NCI-H1436 treated with DMSO at 0.1 percent for 48 hours (cell line): ENCODE measurements at places on chromosomes 13 and 19.
A peak's percentile ranks its signal among the peaks of the same experiment; 100 is the strongest.

DNA sequence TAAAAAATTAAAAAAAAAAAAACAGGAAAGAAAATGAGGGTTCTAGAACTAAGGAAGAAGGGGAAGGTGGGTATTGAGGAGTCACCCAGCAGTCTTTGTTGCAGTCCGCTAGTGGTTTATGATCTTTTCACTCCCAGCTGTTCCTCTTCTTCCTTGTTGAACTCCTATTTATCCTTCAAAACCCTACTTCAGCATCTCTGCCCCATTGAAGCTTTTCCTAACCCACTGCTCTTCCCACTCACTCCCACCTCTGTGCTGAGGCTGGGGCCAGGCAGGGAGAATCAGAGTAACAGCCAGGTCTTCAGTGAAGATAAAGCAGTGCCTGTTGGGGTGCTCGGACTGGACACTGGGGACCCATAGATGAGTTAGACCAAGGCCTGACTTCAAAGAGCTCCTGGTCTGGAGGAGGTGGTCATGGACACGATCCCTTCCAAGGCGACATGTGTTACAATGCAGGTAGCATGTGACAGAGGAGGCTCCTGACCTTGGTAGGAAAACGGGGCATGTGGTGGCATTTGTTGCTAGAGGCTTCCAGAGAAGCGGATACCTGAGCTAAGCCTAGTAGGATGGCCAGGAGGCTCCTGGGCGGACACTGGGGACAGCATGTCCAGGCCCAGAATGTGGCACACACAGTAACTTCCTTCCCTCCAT, 11.4 kb downstream of the RUVBL2 start:
- DNase-seq: no peak

DNA sequence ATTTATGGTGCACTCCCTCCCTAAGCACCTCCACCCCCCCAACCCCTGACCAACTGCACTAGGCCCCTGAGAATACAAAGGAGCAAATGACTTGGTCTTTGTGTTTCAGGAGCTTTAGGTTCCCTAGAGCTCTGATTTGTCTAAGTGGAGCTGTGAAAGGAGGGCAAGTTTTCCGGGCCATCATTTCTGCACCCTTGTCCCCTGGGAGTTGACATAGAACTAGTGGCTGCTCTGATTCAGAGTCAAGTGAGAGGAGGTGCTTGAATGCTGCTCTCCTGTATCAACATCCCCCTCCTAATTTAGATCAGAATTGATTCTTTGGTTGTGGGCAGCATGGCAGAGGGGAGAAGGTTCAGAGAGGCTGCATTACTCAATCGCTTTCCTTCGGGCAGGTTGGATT, 391.6 kb downstream of the KCNRG start:
- DNase-seq: peak; percentile 29

DNA sequence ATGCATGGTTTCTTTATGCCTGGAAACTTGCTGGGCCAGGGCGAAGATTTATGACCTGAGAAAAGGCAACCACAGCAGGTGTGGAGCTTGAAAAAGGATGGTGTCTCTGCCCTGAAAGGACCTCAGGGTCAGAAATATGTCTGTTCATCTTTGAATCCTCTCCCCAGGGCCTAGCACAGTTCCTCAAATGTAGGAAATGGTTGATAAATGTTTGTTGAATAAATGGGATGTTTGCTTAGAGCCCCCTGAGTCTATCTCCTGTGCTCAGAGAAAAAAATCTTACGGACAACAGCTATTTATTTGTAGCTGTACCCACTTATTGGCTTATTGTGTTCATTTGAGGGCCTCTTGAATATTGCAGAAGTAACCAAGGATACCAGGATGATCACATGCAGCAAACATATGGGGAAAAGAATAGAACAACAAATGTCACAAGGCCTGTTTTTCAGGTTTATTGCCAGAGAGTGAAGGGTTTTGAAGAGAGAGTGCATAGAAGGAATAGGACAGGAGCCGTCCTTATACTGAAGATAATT, 114.5 kb downstream of the KLF5 start:
- no peak for DNase-seq

GRCh38 chr19:31356587-31357314, 7.5 kb upstream of the TSHZ3 start:
- no peak for DNase-seq

DNA sequence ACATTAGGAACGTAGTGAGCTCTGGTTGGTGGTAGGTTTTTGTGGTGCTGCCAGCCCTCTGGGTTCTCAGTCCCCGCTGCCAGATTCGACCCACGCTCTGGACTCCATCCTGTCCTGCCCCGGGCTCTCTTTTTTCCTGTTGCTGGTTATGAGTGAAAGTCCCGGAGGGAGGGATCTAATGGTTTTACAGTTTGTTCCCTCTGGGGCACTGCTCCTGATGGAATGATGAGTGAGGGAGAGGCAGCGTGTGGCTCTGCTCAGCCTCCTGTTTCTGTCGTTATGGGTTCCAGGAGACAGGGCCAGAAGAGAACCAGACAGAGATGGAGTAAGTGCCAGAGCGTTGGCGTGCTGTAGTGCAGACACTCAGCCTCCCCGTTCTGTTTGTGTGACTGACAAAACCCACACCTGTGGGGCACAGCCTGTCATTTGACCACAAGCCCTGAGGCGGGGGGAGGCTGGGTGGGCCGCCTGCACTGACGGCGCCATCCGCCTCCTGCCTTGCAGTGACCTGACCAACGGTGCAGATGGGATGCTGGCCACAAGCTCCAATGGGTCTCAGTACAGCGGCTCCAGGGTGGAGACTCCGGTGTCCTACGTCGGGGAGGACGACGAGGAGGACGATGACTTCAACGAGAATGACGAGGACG, 18.3 kb downstream of the ATP4B start:
- DNase-seq: no peak

- DNase-seq: no peak
These were observed 4.9 kb upstream of the N4BP2L1 start for GRCh38 chr13:32432856-32433255.

DNA sequence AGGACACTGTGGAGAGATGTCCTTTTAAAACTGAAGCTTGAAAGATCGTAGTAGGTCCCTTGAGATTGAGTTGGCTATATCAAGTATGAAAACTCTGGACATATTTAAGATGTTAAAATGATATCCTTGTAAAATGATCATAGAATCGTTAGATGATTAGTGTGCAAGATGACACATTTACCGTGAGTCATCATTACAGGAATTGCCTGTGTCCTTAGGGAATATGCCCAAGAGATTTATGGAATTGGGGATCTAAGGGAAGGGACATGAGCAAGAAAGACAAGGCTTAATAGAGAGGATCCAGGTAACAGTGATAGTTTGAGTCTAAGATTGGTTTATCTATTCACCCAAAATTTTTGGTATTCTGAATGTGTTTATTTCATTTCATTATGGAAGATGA, 233.7 kb downstream of the GPC5 start:
- DNase-seq: no peak

- DNase-seq: no peak
These were observed 49.0 kb downstream of the DNAJC15 start for GRCh38 chr13:43072394-43072793.

GRCh38 chr13:24681930-24682329, 1.7 kb downstream of the ATP12A start:
- DNase-seq: no peak

GRCh38 chr19:35993923-35994598, 927 bp upstream of the SDHAF1 start:
- DNase-seq: no peak

DNA sequence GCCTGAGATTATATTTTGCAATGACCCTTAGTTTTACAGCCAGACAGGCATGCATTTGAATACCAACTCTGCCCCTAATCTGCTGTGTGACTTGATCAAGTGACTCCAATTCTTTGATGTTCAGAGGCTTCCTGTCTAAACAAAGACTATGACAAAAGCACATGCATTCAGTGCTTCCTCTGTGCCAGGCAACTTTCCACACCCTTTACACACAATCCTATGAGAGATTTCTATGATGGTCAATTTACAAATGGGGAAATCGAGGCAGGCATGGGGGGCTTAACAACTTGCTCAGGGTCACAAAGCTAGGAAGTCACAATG, 3.7 kb upstream of the LYPD3 start:
- no peak for DNase-seq

GRCh38 chr19:10667867-10668266, 13.7 kb downstream of the ILF3 start:
- DNase-seq: no peak

- DNase-seq: no peak
These were observed 59.4 kb upstream of the TSHZ3 start for GRCh38 chr19:31408460-31409124.

GRCh38 chr13:20414546-20415305, 110.9 kb downstream of the CRYL1 start:
- DNase-seq: no peak

DNA sequence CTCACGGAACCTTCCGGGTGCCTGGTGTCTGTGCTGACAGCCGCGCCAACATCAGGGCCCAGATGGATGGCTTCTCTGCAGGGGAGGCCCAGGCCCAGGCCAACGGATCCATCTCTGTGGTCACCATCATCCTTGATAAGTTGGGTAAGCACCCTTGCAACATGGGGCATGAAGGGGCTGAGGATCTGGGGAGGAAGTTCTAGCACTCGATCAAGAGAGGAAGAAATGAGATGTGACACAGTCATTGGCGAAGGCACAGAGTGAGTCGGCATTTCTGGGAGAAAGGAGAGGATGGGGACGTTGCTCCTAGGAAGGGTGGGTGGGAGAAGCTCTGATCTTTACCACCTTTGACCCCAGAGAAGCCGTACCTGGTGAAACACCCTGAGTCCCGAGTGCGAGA, 4.4 kb downstream of the CILP2 start:
- DNase-seq: no peak

- no peak for DNase-seq
These were observed 2.6 kb upstream of the PEPD start for GRCh38 chr19:33524024-33524664.

DNA sequence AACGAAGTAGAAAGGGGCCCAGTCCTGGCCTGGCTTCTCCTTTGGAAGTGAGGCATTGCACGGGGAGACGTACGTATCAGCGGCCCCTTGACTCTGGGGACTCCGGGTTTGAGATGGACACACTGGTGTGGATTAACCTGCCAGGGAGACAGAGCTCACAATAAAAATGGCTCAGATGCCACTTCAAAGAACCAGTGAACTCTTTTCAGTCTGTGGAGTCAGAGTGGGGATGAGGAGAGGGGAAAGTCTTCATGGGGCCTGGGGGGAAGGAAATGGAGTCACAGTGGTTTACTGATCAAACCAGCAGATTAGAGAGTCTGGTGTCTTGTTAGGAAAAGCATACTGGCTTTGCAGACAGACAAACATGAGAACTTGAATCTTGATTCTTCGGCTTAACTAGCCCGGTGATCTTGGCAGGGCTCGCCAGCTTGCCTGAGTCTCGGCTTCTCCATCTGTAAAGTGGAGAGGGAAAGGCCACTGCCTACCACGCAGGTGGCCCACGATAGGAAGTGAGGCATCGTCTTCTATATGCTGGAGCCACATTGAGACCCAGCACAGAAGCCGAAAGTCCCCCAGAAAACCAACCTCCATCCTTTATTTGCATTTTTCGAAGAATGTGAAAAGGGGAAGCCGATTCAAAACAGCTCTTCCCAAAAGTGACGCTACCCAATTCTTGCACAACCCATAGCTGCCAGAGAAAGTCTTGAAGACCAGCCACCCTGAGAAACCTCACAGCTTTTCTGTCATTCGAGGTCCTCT, at the start of gene FFAR1:
TSS of gene FFAR1 (plus strand) at position 732 of the 759 bp plus-strand sequence. CDS start 3,650 bp downstream, outside the sequence.
- DNase-seq: no peak

- no peak for DNase-seq
These were observed 17.3 kb downstream of the DOT1L start for GRCh38 chr19:2180881-2181632.
